A549 (cell line): ENCODE measurements at places on chromosomes 4 and X.
A peak's percentile ranks its signal among the peaks of the same experiment; 100 is the strongest.

DNA sequence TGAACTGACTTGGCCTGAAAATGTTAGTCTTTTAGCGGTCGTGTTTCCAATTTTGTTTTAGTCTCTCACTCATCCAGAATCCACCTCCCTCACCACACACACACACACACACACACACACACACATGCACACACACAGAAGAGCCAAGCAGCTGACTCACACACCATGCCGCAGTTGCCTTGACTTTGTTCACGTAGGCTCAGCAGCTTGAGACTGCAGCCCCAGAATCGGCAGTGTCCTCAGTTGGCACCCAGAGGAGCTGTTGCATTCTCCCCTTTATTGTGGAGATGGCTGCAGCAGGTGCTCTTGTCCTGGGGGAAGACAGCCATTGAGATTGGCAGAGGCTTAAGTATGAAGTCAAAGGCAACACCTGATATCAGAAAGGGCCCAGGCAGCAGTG, 20.9 kb upstream of the XPNPEP2 start:
- DNase-seq = peak; percentile 7

GRCh38 chr4:176660561-176660960, 132.2 kb downstream of the VEGFC start:
- peak; percentile 2 for DNase-seq

- no peak for DNase-seq
These were observed 14.2 kb downstream of the TMEM47 start for GRCh38 chrX:34642849-34643248.

- no peak for DNase-seq
These were observed 36.9 kb downstream of the SNCA start for GRCh38 chr4:89800012-89800516.

- no peak for DNase-seq
These were observed 29.3 kb upstream of the GPRIN3 start for GRCh38 chr4:89336818-89337420.

DNA sequence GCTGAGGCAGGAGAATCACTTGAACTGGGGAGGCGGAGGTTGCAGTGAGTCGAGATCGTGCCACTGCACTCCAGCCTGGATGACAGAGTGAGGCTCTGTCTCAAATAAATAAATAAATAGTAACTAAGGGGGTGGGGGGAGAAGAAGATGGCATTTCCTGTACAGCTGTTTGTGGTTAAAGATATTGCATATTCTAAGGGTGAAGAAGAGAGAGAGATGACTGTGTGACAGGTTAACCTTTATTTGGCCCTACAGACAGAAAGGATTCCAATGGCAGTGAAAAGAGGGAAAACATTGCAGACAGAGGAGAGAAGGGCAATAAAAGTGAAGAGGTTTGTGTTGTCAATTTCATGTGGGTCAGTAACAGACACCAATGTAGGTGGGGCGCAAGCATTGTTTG, 9.4 kb downstream of the TASL start:
- no peak for DNase-seq

DNA sequence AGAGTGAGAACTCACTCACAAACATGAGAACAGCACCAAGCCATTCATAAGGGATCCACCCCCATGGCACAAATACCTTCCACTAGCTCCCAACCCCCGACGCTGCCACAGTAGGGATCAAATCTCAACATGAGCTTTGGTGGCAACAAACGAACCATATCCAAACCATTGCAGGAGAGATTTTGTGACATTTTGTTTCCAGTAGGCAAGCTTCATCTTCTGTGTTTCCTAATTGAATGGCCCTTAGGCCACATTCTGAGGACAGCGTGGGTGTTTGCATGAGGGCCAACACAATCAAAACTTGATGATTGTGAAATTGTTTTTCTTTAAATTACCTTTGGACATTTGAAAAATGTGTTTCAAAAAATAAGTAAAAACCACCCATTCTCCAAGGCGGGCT, 102.6 kb upstream of the LNX1 start:
- DNase-seq = no peak

DNA sequence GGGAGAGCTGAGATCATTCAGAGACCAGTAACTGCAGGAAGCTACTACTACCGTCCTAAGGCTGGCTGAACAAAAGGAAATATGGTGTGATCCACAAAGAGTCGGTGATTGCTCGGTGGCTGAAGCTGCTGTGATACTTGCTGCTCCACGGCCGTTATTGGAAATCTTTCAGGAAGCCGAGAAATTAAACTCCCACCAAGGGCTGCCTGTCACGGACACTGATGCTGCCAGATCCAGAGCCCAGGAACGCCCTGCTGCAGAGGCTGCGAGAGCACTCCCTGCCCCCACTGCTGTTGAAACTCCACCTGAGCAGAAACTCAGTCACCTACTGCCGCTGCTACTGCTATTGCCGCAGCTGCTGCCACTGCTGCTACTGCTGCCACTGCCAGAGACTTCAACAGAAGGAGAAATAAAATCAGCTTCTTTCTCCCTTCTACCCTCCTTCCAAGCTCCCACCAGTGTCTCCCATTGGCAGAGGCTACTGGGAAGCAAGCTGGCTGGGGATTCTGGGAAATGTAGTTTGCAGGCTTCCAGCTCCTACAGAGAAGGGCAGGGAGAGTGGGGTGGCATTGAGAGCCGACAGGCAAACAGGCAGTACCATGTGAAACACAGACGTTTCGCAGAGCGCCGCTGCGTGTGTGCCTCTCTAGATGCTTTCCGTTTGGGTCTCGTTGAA, 126.0 kb upstream of the ENPP6 start:
- peak; percentile 89 for DNase-seq

DNA sequence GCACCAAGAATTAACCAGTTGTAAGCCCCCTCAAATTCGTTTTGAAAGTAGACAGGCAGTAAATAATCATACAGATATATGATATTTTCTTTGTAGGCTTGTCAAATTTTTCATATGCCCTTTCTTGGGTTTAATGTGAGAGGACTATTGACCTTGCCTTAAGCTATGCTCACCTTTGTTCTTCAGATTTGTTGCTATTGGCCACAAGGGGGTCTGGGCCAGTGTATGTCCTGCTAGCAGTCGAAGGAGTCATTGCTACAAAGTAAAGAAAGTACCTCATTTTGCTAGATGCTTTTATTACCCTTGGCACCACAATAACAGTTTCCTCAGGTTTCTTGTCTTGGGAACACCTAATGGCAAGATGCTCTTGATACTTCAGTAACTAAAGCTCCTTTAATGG, 51.7 kb downstream of the IGSF1 start:
- DNase-seq = no peak

DNA sequence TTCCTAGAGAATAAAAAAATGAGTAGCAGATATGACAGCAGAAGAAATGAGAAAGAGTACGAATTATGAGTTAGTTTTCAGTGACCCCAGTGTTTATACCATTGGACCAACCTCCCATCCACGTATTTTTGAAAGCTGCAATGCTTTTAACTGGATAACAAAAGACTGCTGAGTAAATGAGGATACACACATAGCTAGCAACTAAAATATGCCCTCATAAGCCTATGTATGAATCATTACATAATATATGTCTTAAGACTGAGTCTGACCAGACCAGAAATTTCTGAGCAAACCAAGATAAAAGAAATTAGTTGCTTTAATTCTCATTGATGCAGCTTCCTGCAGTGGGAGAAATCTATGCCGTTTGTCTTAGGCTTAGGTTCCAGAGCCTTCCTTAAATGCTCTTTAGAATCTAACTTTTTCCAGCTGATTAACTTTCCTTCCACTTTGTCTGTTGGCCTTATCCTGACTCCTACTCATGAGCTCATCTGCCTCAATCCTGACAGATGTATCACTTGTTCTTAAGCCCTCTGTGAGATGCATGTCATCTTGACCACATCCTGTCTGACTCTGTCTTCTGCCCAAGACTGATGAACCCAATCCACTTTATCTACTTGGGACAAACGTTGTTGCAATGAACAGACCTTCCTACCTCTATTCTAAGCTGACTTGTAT, 301.4 kb upstream of the AADAT start:
- DNase-seq = no peak

- DNase-seq = no peak
These were observed 15.3 kb downstream of the CCNG2 start for GRCh38 chr4:77172336-77172735.

DNA sequence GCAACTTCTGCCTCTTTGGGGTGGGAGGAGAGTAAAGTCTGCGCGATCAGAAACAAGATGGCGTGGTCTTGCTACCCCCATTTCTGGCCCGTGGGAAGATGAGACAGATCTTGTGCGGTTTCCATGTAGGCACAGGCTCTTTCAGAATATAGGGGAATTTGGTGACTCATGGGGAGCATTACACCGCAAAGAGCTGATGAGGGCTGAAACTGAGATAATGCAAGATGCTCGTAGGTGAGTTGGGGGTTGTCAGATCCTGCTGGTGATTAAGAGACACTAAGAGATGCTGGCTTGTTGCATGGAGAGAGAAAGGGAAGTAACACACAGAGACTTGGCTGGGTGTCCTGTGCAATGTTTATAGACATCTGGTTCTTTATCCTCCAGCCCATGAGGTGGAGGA, 1.5 kb downstream of the EVC start:
- no peak for DNase-seq

DNA sequence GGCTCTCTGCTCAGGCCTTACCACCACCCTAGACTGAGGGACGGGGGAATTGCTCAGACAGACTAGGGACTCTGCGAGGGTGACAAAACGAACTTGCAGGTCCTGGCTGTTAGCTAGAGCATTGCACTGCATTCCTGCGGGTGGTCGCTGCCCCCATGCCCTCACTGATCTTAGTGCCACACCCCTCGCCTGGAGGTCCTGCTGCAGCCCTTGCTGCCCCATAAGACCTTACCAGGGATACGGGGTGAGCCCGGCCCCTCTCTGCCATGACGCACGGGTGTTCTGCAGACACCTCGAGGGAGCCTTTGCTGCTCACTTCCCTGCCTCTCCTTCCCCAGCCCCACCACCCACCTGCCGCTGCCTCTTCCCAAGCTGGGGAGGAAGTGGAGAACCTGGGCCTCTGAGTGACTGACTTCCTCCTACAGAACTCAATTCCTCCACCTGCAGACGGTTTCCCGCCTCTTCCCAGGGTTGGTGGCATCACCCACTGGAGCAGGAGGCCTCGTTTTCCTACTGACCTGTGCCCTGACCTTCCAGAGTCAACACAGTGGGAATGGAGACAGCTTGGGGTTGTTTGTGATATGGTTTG, 19.8 kb upstream of the TBC1D14 start:
- DNase-seq = no peak

DNA sequence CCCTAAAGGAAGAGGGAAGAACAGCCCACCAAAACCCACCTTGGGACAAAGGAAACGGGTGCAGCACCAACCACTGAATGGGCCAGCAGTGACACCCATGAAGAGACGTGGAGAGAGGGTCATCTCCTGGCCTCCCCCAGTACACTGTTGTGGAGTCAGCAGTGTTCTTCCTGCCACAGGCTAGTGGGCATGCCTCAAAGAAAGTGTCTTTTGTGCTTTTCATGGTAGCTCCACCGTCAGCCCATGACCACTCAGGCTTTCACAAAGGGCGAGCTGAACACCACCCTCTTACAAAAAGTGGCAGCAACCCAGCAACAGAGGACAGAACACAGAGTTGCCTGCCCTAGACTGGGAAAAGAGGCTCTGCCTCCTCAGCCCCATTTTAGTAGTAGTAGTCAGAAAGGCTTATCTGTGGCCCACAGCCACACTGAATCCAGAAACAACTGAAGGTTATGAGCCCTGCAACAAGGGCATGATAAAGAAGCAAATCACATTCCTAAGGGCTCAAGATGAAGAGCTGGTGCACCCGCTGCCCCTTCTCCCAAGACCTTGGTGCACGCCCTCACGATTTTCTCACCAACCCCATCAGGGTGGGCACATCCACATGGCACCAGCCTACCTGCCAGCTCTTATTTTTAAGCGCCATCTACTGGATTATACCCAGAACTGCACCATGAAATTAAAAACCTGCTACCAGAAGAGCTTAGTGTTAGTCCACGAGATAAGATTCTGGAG, 53.1 kb downstream of the RAB28 start:
- DNase-seq = no peak

DNA sequence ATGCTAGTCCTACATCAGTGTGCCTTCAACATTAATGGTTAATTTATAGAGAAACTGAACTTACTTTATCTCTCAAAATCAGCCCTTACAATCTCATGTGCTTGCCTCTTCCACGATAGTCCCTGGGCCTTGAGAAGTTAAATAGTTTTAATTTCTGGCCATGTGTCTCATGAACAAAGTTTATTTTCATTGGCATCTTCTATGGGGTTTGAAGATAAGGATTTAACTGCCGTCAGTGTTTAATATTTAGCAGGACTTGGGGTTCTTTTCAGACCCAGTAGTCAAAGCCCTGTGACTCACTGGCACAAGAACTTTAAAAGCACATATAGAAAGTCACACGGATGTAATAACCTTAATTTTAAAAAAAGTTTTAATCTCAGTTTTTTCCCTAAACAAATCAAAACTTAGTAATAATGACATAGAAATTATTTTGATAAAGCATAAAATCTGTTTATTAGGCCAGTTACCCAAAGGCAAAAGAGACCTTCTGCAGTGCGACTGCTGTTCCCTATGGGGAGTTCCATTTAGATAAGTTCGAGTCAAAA, 10.1 kb upstream of the MPP1 start:
- DNase-seq = no peak

GRCh38 chr4:153385784-153386183, 41.3 kb downstream of the MND1 start:
- no peak for DNase-seq

DNA sequence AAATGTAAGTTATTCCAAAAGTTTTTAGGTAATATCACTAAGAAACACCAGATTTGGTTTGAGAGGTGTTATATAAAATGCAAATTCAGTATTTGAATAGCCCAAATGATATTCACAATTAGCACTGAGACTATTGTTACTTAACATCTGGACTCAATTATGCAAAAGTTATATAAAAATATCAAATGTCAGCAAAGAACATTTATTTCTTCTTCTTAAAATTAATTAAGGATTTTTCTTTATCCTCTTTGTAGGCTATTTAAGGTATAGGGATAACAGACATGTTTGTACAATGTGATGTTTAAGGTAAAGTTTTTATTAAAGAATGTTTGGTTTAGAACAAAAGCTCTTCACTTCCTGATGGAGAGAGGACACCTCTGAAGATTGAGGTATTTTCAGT, 63.3 kb upstream of the GK2 start:
- no peak for DNase-seq

DNA sequence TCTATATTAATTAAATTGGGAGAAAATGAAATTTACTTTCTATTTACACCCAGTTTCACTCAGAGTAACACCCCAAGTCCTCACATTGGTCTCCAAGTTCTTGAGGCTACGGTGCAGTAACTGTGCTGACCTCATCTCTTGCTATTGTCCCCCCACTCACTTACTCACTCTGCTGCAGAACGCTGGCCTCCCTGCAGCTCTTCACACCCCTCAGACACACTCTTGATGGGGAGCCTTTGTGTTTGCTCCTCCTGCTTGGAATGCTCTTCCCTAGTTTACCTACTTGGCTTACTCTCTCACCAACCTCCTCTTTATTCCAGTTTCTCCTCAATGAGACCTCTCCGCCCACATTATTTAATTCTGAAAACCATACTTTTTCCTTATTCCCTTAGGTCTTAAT, 22.2 kb upstream of the SPARCL1 start:
- no peak for DNase-seq
